GM04503 (cell line): ENCODE measurements at places on chromosomes 4 and X.

DNA sequence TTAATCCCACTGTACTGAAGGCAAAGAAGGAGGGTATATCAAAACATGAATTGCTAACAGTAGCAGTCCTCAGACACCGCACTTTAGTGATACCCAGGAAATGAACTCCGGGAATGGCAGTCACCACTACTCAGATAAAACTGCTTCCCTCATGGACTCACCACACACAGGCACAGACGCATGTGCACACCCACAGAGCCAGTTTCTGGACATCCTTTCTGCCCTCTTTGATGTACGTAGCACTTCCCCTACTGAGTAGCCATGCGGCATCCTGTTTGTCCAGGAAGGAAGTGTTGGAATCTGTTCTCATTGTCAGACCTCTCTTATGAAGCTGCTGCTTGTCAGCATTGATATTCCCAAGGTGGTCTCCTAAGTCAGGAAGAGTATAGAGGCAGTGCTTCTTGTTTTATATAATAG, 95.7 kb downstream of the DCLK2 start:
- DNase-seq, result no peak

DNA sequence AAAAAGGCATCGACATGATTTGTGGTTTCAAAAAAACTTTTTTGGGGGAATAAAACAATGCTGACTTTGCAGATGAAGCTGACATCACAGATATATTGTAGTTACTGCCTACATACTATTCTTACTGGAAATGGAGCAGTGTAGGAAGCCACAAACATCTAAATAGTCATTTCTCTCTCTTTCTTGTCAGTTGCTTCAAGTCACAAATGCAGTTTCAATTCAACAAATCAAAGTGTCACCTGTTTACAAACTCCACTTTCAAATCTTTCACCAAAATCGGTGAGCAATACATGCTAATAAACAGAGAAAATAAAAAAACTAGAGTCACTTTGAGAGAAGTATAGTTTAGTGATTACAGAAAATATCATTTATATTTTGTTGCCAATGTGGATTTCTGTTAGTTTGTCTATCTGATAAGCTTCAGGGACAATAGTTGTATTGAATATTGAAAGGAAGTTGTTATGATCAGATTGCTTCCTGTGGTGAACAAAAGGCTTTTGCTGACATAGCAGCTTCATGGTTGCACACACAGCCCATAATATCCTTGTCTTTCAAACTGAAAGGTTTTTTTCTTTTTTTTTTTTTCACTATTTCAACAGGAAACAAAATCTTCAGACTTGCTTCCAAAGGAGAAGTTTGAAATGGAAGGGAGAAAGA, 49.7 kb upstream of the PTPN13 start:
- DNase-seq, result no peak

- peak; percentile 88 for DNase-seq
Observed at GRCh38 chrX:53422086-53422860, at the start of gene SMC1A. Gene SMC1A, minus strand, starts transcription at chrX:53422654. Its CDS starts 54 bp downstream, at chrX:53422600.

- no peak for DNase-seq
Observed at GRCh38 chr4:38306482-38307071, 346.4 kb downstream of the PTTG2 start.

DNA sequence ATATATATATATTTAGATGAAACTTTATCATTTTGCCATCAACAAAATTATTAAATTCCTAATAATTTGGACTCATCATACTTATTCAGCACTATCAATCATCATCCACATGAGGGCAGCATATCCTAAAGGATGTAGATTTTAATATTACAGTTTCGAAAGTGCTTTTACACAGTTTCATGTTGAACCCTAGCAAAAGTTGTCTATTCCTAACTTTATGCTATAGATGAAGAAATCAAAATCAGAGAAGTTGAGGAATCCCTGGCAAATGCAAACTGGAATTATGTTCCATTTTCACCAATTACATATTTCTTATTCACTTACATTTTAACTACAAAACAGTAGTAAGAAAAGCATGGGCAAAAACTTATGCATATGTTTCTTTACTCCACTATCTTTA, 36.6 kb upstream of the UGT2A1 start:
- no peak for DNase-seq

- no peak for DNase-seq
Observed at GRCh38 chrX:121649417-121649816, 602.0 kb downstream of the GLUD2 start.

- DNase-seq, result no peak
Observed at GRCh38 chrX:39152106-39152649, 350.9 kb downstream of the MID1IP1 start.

DNA sequence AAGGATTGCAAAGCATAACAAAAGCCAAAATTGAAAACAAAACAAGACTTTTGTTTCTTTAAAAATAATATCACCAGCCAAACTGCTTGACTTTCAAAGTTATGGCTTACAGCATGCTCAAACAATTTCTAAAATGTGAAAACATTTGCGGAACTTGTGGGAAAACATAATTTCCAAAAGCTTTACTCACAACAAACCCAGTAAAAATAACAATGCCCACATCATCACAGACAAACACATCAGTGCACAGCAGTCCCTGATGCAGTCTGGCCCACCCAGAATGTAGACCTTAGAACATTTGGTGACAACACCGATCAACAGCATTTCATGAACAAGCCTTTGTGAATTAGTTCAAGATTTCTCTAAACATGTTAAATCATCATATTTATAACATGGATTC, 98.9 kb downstream of the ARHGAP6 start:
- DNase-seq, result peak; percentile 23

DNA sequence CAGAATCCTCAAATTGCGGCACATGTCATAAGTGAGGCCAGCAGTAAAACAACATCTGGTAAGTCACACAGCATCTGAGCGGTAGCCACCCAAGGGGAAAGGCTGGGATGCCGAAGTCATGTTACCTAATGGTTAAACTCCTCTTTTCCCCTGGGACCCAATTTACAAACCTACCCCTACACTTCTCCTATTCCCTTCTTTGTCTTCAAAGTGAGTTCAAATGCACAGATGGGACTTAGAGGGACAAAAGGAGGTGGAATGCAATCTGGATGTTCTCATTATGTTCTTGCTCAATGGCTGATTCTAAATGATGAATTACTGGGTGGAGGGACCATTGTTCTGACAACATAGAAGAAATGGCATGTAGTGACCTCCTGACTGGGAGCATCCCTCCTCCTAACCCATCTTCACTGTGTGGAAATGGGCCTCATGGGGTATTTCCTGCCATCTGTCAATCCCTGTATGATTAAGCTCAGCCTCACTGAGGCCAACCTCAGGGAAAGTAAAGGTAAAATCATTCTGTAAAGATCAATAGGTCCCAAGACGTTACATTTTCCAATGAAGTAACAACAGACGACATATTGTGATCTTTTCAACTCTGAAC, 8.5 kb downstream of the CD40LG start:
- DNase-seq, result no peak

GRCh38 chrX:85419293-85419692, 39.8 kb upstream of the POF1B start:
- no peak for DNase-seq

- no peak for DNase-seq
Observed at GRCh38 chrX:78754917-78755316, 7.4 kb downstream of the LPAR4 start.

DNA sequence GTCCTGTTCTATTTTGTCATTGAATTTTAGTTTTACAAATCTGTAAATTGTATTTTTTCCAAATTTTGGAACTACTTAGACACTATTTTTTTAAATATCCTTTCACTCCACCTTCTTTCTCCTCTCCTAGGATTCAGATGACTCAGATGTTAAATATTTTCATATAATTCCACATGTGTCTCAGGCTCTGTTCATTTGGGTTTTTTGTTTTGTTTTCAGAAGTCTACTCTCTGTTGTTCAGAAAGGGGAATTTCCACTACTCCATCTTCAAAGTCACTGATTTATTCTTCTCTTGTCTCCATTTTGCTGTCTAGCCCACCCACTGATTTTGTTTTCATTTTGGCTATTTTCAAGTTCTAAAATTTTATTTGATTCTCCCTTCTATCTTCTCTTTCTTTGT, 264.0 kb upstream of the SLIT2 start:
- no peak for DNase-seq

DNA sequence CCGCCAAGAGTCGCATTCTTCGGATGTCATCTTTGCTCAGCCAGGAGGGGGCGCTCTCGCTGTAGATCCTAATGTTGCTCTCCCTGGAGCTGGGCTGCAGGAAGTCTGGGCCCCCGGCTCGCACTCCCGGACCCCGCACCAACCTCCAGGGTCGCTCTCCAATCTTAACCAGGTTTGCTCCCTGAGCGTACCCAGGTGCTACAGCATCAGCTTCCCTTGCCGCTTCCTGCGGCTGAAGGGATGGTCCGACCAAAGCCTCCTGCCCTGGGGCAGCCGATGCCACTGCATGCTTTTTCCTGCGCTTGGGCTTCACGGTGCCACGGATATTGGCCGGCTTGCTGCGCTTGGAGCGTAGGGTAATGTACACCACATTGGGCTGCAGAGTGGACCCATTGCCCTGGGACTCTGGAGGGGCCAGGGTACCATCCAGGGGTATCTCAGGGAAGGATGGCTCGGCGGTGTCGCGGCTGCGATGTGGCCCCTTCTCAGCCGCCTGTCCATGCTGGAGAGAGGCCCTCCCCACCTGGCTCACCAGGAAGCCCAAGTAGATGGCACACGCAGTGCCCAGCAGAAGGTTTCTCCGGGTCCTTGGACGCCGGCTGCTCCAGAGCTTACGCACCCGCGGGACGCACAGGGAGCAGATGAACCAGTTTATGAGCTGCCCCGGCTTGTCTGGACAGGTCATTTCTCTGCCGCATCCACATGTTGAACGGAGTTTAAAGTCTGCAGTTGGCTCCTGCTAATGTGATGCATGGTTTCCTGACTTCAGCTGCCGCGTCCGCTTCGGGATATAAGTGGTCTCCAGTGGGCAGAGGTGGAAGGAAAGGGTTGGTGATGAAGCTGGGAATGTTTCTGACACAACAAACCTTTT, 1.9 kb downstream of the GASK1B start:
- no peak for DNase-seq

- no peak for DNase-seq
Observed at GRCh38 chrX:77510007-77510406, 62.8 kb downstream of the FGF16 start.

DNA sequence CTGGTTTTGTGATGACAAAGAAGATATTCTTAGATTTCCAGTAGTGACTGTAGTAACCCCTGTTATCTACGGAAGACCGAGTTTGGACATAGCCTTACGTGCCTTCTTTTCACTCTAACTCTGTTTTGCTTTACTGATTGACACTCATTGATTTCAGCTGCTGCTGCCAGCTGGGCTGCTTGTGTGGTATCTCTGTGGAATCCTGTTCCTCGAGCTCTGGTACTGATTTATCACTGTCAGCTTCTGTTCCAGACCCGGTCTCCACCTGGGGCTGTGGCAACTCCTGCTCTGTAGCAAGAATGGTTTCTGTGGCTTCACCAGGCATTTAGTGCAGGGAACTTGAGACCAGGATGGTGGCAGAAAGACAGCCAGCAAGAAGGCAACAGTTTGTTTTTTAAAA, 24.6 kb upstream of the LAP3 start:
- DNase-seq, result no peak

- DNase-seq, result no peak
Observed at GRCh38 chr4:13706120-13706519, 78.6 kb upstream of the BOD1L1 start.

- DNase-seq, result no peak
Observed at GRCh38 chr4:6752486-6752829, 30.1 kb upstream of the KIAA0232 start.

DNA sequence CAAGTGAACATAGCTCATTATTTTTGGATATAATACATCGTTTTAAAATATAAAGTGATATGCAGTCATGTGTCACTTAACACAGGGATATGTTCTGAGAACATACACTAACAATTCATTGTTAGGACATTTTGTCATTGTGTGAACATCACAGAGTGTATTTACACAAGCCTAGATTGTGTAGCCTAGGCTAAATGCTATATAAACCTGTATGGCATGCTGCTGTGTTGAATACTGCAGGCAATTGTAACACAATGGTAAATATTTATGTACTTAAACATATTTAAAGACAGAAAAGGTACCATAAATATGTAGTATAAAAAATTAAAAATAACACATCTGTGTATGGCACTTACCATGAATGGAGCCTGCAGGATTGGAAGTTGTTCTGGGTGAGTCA, 44.9 kb upstream of the GPRIN3 start:
- no peak for DNase-seq

DNA sequence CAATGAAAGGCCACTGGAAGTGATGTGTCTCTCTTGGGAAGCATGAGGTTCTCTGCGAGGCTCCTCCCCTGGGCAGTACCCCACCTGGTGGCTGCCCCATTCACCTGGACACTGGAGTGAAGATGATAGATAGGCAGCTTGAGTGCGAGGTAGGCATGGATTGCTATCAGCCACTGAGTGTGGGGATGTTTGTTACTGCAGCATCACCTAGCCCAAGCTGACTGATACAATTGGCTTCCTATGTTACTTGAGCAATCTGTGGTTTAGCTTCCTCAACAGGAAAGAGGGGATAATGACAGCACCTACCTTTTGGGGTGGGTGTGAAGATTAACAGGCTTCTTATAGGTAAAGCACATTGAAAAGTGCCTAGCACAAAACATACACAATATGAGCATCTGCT, 30.8 kb downstream of the ADRA2C start:
- DNase-seq, result no peak

GRCh38 chr4:168124008-168124641, 31.8 kb downstream of the ANXA10 start:
- no peak for DNase-seq

- DNase-seq, result no peak
Observed at GRCh38 chr4:8874896-8875680, 3.4 kb upstream of the HMX1 start.

- no peak for DNase-seq
Observed at GRCh38 chr4:162684371-162684700, 482.4 kb downstream of the NAF1 start.

DNA sequence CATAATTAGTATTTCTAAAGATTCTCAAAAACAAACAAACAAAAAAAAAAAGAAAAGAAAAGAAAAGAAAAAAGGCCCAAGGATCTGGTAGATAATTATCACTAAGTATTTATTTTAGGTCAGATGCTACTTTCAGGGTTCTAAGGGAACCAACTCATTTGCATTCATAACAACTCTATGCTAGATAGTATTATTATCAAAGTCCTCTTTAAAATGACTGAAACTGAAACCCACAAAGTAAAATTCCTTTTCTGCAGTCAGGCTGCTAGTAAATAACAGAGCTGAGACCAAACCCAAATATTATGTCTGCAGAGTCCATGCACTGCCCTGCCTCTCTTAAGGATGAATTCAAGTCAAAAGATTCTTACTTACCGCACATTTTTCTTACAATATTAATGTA, 38.3 kb upstream of the MAPK10 start:
- DNase-seq, result no peak

DNA sequence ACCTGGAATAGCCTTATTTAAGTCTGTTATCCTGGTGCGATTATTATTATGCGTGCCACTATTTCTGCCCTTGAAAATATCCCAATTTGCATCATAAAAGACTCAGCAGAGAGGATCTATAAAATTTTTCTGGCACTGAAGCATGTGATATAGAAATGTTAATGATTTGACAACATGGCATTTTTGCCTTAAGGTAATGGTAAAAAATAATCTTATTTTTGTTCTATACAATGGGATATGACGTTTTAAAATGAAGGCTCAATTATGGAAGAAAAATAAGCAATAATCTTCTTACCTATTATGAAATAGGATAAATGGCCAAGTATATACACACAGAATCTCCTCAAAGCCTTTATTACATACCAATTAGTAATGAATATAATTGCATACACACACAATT, 113.5 kb downstream of the PDGFC start:
- DNase-seq, result no peak

GRCh38 chrX:84710611-84711010, 208.4 kb upstream of the HDX start:
- DNase-seq, result no peak
